ENCODE measurements at places on chromosomes 16 and 17.

- no peak for DNase-seq
Measured at GRCh38 chr17:28226563-28227315, 92.3 kb upstream of the TMEM97 start.

DNA sequence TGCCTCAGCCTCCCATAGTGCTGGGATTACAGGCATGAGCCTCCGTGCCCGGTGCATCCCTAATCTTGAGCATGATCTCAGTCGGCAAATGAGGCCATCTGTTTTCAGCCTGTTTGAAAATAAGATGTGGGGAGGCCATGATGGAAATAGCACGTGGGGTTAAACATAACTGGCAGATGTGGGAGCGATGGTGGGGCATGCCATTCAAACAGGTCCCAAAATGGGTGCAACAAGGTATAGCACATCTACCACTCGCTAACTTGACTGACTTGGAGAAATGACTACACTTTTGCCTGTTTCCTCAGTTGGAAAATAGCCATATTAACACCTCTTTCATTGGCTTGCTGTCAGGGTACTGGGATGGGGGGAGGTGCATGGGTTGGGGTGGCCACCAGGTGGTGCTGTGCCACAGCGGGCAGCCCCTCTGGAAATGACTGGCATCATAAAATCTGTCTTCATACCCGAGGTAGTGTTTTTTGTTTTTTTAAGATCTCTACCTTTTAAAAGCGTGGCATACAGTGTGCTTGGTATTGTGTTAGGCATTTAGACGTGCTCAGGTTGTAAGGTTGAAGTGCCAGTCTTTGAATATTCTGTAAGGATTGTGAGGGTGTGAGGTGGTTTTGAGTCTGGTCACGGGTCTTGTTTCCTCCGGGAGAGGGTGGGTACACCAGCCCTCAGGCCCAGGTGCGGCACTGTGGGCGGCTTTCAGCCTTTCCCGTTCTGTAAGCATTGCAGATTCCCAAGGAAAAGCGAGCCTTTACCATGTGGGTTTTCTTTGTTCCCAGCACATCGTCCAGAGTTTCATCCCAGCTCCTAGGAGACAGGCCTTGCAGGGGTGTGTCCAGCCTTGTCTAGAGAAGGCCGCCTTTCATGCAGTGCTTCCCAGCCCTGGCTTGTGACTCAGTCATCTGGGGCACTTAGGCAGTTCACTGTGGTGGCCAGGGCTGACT is 2.9 kb upstream of the TTYH2 start:
- DNase-seq = no peak

GRCh38 chr17:57849874-57850754 is at the start of gene MRPS23:
Gene MRPS23, minus strand, starts transcription at chr17:57850044. Its CDS starts 34 bp downstream, at chr17:57850010.
- peak; percentile 97 for DNase-seq

- peak; percentile 88 for DNase-seq
Measured at GRCh38 chr17:78883533-78884131, 19.4 kb downstream of the CEP295NL start.

DNA sequence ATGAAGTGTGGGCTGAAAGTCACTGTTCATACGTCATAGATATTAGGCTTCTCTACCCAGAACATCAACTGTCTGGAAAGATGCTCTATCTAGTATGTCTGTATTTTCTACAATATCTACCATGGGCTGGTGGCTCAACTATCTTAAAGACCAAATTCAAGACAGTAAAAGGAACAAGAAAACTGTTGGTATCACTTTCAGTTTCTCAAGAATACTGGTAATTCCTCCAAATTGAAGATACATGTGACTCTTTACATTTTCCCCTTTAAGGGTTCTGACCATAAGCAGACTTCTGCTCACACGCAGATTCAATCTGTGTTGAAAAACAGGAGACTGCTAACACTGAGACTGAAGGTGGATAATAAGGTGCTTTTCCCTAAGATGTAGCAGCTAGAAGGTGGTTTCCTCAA is 24.2 kb downstream of the XPO6 start:
- no peak for DNase-seq

DNA sequence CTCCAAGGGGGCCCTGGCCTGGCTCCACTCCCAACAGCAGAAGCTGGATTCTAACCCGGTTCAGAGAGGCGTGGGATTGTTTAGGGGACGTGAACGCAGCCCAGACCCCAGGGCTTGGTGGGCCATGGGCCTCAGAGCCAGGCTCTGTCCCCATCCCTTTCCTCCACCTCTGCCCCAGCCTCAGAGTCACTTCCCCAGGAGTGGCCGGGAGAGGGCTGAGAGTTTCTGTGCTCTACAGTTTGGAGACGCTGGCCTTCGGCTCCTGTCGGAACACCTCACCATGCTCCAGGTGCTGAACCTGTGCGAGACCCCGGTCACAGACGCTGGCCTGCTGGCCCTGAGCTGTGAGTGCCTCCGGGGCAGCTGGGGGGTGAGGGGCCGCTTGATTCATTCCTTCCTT is 73.8 kb upstream of the PLCG2 start:
- no peak for DNase-seq

DNA sequence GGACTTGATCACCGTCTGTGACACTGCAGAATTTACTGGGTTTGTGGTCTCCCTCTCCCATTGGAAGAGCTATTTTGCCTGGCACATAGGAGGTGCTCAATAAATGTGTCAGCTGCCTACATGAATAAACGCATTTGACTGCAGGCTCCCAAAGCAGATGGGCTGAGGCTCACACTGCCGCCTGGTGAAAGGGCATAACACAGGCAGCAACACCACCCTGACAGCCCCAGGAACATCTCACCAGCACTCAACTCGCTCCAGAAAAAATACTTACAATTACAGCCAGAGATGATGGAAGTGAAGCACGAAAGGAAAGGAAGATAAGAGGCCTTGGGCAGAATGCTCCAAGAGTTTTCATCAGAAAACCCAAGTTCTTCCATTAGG is 73.9 kb downstream of the RPH3AL start:
- DNase-seq = no peak

DNA sequence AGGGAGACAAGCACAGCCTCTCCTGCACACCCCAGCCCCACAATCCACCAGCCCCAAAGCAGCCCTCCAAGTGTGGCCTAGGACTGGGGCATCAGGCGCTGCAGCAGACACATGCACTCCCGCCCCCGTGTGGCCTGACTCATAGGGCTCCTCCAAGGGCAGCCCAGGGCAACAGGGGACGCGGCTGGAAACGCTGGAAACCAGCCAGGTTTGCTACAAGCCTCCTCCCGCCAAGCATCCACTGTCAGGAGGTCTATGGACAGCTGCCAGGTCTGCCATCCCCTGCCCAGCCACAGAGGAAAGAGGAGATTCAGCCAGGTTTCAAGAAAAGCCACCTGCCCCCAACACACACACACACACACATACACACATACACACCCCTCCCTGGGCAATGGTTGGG is 25.8 kb downstream of the SRCIN1 start:
- no peak for DNase-seq

GRCh38 chr17:65198653-65199382 is 61.6 kb downstream of the RGS9 start:
- DNase-seq = no peak

Measured in lower leg skin (tissue), 4 donors.